RWPE1 (cell line): ENCODE measurements at places on chromosomes 12 and 14.

GRCh38 chr12:9760699-9761418 is at the start of gene CD69:
TSS of gene CD69 (minus strand) at chr12:9760901. CDS start at chr12:9760820, 81 bp downstream.
- DNase-seq = no peak

GRCh38 chr12:52271158-52271557 is 3.3 kb upstream of the KRT86 start:
- no peak for DNase-seq

GRCh38 chr12:53223389-53224060 is 8.5 kb downstream of the RARG start:
- no peak for DNase-seq

DNA sequence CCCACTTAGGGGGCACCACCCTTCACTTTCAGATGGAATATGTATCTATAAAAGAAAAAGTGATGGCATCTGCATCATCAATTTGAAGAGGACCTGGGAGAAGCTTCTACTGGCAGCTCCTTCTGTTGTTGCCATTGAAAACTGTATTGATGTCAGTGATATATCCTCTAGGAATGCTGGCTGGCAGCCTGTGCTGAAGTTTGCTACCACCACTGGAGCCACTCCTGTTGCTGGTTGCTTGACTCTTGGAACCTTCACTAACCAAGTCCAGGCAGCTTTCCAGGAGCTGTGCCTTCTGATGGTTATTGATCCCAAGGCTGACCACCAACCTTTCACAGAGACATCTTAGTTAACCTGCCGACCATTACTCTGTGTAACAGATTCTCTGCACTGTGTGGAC is 44.7 kb downstream of the RIMKLB start:
- DNase-seq = peak; percentile 24

DNA sequence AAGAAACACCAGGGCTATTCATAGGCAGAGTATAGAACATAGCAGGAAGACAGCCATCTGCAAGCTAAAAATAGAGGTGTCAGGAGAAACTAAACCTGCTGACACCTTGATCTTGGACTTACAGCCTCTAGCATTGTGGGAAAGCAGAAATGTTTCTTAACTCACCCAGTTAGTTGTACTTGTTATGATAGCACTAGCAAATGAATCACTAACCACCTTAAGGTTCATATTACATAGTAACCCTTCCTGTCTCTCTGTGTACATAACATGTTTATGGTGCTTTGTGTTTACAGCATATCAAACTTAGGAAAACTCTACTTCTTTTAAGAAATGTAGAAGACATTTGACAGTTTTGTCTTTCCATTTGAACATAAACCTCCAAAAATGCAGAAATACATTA is 1031.3 kb downstream of the FSCB start:
- peak; percentile 0 for DNase-seq

GRCh38 chr14:53956427-53957201 is at the start of gene BMP4:
TSS of gene BMP4 (minus strand) at chr14:53956825. CDS start at chr14:53952222, 4,603 bp downstream.
- DNase-seq = no peak

GRCh38 chr12:105166736-105167135 is 59.2 kb downstream of the WASHC4 start:
- DNase-seq = no peak

DNA sequence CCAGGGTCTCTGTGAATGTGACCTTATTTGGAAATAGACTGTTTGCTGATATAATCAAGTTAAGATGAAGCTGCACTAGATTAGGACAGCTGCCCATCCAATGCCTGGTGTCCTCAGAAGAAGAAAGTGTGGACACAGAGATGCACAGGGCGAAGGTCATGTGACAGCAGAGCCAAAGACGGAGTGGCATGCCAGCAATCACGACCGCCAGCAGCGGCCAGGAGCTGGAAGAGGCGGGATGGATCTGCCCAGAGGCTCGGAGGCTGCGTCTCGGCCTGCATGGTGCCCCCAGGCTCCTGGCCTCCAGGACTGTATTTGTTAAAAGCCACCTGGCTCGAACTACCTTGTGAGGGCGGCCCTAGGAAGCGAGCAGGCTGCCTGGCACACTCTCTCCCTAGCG is 76.5 kb downstream of the RFLNA start:
- DNase-seq = no peak

DNA sequence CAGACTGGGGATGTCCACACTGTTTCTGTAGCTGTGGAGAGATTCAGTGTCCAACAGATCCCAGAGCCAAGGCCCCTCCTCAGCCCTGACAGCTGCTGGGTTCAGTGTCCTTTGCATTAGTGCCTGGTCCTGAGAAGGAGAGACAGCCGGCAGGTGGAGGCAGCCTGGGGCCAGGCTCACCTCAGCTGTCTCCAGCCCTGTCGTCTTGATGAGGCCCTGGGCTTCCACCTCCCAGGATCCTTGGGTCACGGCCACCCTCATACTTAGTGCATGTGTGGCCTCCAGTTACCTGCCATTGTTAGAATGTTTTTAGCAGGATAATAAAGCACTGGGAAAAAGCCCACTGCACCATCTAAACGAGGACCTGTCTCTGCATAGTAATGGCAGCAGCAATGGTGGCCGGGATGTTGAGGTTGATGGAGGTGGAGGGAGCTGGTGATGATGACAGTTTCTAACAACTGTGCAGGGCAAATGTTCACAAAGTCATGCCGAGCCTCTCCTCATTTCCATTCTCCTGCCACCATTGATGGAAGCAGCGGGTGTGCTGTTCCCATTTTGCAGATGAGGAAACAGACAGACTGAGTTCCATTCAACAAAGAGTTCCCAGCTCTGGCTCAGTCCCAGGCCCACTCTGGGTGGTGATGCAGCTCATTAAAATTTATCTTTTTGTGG is 17.7 kb downstream of the ASB2 start:
- no peak for DNase-seq

GRCh38 chr12:27057543-27057942 is 24.8 kb downstream of the C12orf71 start:
- no peak for DNase-seq

GRCh38 chr14:39781466-39781865 is 349.2 kb upstream of the FBXO33 start:
- DNase-seq = no peak

DNA sequence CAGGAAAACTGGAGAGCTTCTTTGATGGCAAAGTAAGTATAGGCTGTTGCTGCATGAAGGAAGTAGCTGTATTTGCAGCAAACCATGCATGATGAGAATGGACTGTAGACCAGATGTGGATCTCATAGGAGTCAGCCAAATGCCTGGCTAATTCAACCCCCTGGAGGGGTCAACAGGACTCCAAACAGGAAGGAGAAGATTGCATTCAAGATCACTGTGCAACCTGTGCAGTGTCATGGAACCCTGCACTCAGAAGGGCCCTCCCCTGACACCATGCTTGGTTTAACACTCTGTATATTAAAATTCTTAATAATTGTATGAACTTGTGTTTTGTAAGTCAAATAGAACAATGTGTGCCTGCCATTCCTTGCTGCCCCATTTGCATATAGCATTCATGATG is 225.1 kb upstream of the FSCB start:
- no peak for DNase-seq

DNA sequence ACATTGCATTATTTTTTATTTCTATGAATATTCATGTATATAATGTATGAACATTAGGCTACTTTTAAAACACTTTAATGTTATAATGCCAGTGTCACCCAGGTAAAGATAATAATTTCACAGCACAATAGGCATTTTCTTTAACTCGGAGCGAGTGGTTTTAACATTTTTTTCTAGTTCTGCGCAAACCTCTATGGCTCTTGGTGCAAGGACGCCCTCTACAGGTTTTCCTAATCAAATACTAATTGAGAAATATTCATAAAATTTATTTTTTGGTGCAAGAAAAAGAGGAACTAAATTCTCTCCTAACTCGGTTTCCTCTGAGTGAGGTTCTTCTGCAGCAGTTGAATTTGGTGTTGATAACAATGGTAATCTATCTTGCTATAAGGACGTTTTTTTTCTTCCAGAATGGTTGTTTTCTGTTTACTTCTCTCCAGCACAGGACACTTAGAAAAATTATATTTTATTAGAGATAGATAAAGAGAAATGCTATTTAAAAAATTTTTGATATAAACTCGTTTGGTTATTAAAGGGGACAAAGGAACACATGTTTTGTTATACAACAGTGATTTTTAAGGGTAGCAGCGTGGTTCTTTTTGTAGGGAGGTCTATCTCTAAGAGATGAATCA is 2.4 kb upstream of the WIF1 start:
- peak; percentile 6 for DNase-seq

- DNase-seq = no peak
Observed at GRCh38 chr14:54474232-54474793, 14.5 kb downstream of the GMFB start.

- DNase-seq = no peak
Observed at GRCh38 chr12:130739571-130739970, 23.5 kb upstream of the RIMBP2 start.

DNA sequence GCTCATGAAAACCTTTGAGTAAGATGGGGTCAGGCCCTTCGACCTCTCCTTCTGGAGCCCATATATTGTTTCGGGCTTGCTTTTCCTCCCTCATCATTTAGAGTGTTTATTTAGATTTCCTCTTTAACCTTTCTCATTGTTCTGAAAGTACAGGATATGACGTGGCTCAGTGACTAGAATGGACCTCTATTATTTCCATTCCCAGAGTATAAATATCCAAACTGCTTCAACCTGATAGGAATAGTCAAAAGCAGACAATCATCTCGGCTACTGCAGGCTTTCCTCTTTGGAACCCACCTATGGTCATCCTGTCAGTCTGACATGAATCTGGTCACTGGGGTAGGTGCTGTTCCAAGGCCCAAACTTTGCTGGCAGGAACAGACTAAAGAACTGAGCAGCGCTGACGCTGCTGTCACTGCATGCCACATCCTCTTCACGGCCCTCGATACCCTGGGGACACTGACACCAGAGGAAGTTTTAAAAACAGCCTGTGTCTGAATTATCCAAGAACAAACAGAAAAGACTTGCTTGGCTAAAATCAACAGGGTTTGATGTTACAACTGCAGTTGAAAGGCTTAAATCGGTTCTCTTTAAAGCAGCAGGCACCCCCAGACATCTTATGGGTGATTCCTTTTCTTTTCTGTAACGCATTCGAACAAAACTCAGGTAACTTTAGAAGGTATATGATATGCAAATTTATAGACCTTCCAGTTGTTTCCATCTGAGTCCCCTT is 5.0 kb upstream of the DDX47 start:
- no peak for DNase-seq

DNA sequence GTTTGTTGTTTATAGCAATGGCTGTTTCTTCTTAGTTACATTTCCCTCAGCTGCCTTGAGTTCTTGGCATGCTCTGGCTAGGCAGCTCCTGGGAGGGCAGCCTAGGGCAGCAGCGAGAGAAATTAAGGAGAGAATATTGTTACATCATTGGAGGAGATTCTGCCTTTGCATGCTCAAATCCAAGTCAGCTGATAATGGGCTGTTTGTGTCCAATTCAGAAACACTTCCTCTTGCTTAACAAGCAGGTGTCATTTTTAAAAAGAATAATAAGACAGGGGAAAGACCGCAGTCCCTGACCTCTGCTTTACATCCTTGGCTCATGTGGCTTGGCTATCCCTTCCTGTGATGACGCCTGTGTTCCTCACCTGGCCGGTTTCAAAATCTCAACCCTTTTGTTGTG is 76.9 kb downstream of the ESR2 start:
- DNase-seq = no peak

DNA sequence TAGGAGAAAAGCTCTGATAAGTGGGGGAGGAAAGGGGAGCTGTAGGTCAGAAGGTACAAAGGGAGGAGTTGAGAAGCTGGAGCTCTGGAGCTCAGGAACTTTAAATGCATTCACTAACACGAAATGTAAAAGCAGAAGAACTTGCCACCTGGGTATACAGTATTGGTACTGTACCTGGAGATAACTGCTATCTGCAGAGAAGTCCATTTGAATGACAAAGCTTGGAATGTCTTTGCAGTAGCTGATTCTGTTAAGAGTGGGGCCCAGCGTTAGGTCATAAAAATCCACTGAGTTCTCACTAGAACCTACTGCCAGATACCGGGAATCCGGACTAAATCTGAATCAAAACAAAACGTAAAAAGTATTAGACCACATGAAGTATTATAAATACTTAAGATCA is 55.6 kb downstream of the ZC3H14 start:
- DNase-seq = no peak

DNA sequence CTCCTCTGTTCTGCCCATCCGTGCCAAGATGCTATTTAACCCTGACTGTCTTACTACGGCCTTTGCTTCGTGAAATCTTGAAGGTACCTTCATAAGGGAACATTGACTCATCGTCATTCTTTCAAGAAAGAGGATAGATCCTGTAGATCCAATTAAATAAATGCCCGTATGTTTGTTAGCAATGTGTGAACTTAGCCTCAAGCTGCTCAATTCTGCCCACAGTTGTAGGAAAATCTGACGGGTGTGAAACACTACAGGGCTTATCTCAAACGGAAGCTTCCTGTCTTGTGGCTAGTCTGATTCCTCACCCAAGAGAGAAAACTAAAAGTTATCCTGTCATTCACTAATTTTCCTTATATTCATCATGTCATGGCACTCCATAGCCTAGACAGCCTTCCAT is 168.0 kb upstream of the TBX3 start:
- no peak for DNase-seq

- DNase-seq = no peak
Observed at GRCh38 chr14:32939254-32940065, 781 bp downstream of the NPAS3 start.

DNA sequence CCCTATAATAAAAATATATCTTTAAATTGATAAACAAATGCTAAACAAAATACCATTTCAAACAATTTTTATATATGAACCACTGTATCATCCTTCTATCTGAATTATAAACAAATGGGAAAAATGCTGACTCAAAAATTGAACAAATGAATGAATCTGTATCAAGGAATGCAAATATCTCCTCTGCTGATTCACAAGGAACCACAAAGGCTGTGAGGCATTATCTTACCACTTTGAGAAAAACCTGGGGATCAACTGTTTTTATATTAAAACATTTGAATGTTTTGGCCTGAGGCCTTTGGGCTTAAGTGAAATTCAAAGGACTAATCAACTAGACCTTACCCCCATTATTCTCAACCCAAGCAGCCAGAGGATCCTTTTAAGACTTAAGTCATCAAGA is 86.3 kb downstream of the EML5 start:
- DNase-seq = peak; percentile 15

- DNase-seq = peak; percentile 20
Observed at GRCh38 chr12:53325511-53326061, 4.2 kb upstream of the AAAS start.

DNA sequence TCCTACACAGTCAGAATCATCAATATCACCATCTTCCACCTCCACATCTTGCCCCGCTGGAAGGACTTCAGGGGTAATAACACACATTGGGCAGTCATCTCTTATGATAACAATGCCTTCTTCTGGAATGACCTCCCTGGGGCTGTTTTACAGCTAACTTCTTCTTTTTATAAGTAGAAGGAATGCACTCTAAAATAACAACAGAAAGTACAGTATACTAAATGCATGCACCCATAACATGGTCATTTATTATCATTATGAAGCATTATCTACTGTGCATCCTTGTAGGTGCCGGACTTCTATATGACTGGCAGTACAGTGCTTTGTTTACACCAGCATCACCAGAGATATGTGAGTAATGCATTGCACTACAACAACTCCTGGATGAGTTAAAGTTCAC is 19.0 kb upstream of the NUAK1 start:
- no peak for DNase-seq

- DNase-seq = no peak
Observed at GRCh38 chr14:104669697-104670096, 19.7 kb upstream of the INF2 start.
